Heart right ventricle (tissue), 16 donors: ENCODE measurements at places on chromosomes 13 and 19. TPM values are rescaled to one million over a fixed set of nuclear protein-coding genes. Genes with fewer than 3 reads are reported as not detected.

The CPT1C gene
- 1.6 TPM for total RNA-seq

The PSG6 gene
- total RNA-seq = not detected

DNA sequence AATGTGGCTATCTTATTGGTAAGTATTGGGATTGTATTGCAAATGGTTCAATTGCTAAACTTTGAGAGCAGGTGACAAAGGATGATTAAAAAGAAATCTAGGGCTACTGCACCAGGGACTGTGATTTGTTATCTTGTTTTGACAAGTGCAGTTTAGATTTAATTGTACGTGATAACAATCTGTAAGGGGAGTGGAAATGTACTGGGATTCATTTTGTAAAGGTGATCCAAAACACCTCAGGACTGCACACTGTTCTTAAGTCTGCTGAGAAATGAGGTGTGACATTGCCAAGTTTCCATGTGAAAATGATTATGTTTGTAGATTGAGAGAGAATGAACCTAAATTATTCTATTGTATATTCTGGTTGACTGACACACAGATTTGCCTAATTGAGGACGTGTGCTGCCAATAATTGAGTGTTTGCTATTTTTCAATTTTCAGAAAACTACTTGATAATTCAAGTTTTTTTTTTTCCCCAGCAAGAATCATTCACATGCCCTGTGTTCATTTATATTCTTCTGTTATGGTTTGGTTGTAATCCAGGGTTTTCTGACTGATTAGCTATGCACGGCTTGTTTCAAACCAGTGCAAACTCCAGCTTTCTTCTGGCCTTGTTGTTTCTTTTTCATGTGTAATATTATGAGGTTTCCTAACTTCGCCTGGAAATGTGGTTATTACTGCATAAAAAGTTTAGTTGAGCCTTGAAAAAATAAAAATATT lies 308.0 kb downstream of the OLFM4 start:
- DNase-seq = no peak

DNA sequence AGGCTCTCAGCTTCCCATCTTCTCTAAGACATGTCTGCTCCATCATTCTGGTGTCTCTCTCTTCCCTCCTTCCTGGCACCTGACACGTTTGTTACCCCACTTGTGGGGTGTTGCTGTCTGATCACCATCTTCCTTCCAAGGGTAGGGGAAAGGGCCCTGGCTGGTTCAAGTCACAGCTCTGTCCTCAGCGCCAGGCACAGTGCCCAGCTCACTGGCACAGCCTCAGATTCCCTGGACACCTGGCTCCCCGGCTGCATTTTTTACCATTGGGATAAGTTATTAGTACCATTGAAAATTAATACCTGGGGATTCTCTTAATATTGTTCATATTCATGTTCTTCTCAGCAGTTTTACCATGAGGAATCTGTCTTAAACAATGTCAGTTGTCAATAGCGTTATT lies 50.8 kb upstream of the LDLR start:
- no peak for DNase-seq
